Neural progenitor cell (in vitro differentiated cells): ENCODE measurements at places on chromosomes 6 and 20.

GRCh38 chr20:389220-389619, 8.7 kb downstream of the TRIB3 start:
- DNase-seq, result no peak

GRCh38 chr6:119325559-119326265, 23.8 kb downstream of the MAN1A1 start:
- DNase-seq, result no peak

DNA sequence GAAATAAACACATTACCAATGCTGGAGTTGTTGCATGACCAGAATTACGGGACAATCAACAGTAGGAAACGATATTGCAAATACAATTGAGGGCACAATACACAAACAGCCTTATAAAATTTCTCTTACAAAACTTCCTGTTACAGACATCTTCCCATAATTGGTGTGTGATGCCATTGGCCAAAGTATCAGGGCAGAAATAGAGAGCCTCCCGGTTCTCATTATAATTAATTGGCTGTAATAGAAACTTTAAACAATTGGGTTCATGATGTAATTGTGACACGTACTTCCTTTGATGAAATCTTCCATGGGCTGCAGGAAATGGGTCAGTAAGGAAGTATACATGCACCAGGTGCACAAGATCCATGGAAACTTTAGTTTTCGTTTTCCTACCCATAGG, 40.3 kb upstream of the RALGAPA2 start:
- no peak for DNase-seq

DNA sequence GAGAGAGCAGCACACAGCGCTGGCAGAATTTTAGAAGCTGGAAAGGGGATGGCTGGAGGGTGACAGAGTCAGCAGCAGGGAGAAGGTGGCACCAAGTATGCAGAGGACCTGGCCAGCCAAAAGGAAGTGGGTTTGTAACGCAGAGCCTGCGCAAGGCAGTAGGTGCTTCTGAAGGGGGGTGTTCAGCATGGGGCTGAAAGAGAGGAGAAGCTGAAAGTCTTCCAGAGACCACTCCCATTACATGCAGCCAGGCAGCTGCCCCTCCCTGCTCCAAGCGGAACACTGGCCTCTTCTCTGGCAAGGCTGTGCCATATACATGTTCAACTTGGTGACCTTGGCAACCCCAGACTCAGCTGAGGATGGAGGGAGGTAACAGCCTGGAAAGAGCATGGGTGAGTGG, 42.1 kb upstream of the TULP1 start:
- DNase-seq, result no peak

DNA sequence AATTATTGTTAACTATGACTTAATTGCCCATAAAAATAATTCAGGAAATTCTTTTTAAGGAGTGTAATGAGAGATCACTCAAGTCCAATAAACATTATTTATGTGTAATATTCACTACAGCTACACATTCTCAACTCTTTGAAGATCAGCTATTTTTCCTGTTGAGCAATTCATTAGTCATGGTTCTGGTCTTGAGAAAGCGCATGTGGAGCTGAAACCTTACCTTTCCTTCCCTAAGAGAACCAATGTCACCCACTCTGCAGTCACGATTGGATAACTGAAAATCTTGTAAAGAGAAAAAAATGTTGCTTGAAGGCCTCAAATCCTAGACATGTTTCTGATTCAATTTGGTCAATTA, 736.9 kb upstream of the MARCKS start:
- no peak for DNase-seq

- no peak for DNase-seq
Observed at GRCh38 chr6:106253731-106254130, 71.8 kb downstream of the ATG5 start.

GRCh38 chr6:132070356-132070755, 119.2 kb upstream of the CCN2 start:
- no peak for DNase-seq

GRCh38 chr6:15366003-15366535, 120.2 kb downstream of the JARID2 start:
- no peak for DNase-seq

GRCh38 chr6:232982-233640, 59.2 kb upstream of the DUSP22 start:
- no peak for DNase-seq

DNA sequence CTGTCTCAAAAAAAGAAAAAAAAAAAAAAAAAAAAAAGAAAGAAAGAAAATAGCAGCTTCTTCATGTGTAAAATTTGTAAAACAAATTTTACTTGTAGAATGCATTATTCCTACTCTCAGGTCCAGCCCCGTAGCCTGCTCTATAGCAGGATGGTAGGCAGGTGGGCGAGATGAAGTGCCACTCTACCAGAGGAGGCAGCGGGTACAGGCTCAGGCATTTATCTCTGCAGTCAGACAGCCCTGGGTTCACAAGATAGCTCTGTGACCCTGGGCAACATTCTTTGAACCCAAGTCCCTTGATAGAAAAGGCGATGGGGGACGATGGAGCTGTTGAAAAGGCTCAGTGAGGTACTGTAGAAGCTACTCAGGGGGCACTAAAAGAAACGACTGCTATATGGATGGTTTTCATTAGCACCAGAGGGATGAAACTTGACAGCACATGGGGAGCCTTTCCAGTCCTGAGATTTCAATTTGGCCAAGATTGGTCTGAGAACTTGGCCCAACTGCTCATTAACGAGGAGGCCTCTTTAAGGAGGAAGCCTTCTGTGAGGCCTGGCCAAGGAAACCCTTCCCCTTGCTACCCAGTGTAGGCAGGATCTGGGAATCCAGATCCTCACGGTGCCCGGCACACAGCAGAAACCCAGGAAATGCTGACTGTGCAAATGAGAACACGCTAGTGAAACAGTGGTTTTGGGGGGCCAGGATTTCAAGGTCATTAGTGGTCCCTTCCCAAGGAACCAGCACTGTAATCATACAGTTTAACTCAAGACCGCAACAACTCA, 63.1 kb downstream of the MYH7B start:
- no peak for DNase-seq

DNA sequence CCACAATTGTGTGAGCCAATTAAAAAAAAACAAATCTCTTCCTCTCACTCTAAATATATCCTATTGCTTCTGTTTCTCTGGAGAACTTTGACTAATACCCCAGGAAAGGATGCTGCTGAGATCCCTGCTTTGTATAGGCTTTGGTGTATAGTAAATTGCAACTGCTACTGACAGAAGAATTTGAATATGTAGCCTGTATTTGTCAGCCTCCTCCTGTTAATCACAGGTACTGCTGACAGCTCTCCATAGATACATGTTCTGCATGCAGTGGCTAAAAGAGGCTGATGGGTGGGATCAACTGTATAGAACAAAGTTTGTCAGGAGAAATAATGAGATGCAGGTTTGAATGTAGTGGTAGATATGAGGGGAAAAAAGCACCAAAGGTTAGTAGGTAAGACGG, 95.0 kb downstream of the ARHGAP18 start:
- no peak for DNase-seq

- no peak for DNase-seq
Observed at GRCh38 chr6:151690303-151690702, 117.2 kb upstream of the ESR1 start.

- no peak for DNase-seq
Observed at GRCh38 chr20:1656844-1657243, 735 bp downstream of the SIRPG start.

GRCh38 chr20:48212806-48213509, 427.7 kb upstream of the SULF2 start:
- no peak for DNase-seq

DNA sequence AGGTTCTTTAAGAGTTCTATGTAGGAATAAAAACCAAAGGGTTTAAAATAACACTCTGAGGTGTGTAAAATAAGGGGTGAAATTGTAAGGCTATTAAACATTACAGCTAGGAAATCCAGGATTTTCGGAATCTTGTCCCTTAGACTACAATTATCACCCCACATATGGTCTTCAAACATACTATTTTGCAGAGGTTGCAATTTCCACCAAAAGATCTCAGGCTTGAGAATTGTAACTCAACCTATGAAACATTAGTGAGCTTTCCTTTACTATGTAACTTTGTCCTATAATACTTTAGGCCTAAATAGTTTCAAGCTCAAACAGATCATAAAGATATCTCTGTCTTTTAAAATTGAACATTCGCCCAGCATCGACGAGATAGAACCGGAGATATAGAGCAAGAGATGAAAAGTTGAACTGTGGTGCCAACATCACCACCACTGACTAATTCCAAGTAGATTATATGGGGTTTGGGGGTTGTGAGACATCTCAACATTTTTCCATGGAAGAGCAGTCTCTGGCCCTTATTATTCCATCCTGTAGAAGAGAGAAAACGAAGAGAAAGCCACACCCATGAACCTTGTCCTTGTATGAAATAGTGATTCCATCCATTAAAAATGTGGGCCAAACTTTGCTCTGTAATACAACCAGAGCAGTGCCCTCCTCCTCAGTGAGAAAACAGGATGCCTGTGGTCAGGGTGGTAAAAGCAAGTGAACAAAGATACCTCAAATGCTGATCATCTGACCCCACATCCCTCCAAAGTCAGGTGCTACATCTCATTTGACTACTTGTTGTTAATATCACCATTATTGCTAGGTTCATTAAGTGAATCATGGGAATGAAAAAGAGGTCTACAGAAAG, 284.5 kb upstream of the GJE1 start:
- no peak for DNase-seq

GRCh38 chr6:170152989-170153388, 137.9 kb downstream of the DLL1 start:
- DNase-seq, result peak; percentile 75

- DNase-seq, result no peak
Observed at GRCh38 chr6:53704700-53705099, 39.1 kb upstream of the KLHL31 start.

GRCh38 chr6:108277295-108277694, 16.5 kb upstream of the SNX3 start:
- DNase-seq, result no peak

DNA sequence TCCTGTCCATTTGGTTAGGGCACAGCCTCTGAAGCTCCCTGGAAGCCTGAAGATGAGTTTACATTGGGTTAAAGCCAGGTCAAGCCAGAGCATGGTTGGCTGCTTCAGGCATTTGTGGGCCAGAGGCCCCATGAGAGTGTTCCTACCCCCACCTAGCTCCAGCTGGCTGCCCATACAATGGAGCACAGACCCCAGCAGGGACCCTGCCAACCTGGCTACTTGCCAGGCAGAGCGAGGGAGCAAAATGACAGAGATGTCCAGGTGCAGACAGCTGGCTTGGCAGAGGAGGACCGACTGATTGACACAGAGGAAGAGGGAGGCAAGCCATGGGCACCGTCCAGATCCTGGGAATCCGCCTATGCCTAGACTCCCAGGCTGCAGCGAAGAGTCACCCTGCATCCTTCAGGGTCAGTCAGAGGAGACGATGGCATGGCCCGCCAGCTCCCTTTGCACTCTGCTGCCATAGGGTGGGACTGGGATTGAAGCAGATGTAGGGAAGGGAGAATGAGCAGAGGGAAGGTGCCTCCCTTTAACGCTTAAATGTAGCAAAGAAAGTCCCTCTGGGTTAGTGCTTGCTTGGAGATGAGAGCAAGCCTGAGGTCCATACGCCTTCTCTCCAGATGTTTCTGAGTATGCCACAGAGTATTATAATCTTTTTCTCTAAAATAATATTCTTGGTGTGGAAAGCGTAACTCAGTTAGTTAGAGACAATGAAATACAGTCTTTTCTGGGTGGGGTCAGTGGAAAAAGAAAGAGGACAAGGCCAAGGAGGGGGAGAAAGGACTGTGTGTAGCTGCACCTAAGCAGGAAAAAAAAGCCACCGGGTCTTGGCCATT, 77.6 kb upstream of the FYN start:
- DNase-seq, result no peak

DNA sequence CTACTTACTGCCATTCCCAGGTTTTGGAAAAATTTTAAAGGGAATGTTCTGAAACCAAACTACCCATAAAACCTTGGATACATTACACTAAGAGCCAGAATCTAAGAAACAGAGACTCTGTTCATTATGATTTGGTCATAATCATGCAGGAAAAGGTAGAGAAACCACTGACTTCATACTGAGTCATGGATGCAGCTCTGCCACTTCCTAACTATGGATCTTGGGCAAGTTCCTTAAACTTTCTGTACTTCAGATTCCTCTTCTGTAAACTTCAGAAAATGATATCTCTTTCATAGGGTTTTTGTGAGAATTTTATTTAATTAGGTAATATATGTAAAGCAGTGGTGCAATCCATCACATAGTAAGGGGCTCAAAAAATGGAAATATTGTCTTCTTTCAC, 20.0 kb downstream of the PLA2G7 start:
- DNase-seq, result no peak

- DNase-seq, result no peak
Observed at GRCh38 chr20:46700481-46700880, 9.0 kb upstream of the SLC2A10 start.

GRCh38 chr20:1299522-1299921, 29.4 kb downstream of the SDCBP2 start:
- peak; percentile 45 for DNase-seq

GRCh38 chr20:42686057-42686456, 503.6 kb downstream of the PTPRT start:
- no peak for DNase-seq

GRCh38 chr6:10740061-10740460, 7.5 kb upstream of the TMEM14B start:
- no peak for DNase-seq

DNA sequence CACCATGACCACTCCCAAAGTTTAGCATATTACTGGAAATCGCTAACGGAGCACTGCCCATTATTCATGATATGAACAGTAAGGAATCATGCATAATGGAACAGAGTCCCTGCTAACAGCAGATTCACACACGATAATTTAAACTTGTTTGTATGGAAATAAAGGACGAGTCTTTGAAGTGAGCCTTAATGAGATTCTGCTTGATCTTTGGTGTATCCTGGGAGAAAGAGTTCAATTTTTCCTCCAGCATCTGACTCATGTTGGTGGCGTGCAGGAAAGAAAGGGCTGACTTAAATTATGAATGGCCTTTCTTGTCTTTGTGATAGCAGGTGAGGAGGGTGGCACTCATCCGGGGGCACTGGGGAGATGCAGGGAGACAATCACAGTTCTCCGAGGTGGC, 194.6 kb downstream of the ZNF217 start:
- no peak for DNase-seq

GRCh38 chr20:62928246-62928939, 2.1 kb upstream of the DIDO1 start:
- no peak for DNase-seq

GRCh38 chr6:18245642-18246041, 18.7 kb downstream of the DEK start:
- DNase-seq, result no peak
